Stimulated activated CD4-positive, alpha-beta T cell treated with anti-CD3 and anti-CD28 coated beads, Interleukin-1b, Interleukin-23, amount 100 ng/mL, for 4 hours (primary cell): ENCODE measurements at places on chromosomes 1 and 21.

DNA sequence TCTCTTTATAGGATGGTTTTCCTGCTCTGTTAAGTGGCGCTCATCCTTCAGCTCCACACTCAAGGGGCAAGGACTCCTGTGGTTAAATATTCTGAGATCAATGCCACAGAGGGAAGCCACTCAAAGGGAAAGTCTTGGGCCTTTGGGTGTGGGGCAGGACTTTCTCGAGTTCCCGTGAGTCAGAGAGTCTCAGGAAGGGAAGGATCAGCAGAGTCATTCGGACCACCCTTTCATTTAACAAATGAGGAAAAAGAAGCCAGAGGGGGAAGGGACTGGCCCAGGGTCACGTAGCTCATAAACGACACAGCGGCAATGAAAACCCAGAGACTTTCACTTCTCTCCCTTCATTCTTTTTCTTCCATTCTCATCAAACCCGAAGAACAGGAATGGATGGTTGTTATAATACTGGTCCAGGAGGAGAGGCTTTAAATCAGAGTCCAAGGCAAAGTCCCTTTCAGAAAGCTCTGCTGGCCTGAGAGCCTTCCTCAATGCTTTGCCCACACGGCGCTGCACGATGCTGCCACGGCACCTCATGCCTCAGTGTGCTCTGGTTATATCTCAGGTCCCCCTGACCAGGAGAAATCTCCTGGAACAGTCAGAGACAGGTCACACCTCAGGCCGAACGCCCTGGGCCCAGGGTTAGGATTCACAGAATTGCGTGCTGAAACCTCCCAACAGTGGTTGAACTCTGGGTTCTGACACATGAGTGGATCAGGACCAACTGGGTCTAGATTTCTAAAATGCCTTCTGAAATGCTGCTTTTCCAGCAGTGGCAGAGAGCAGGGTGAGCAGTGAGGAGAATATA, 65.3 kb downstream of the TENT5C start:
- DNase-seq = no peak

- no peak for DNase-seq
These were observed 54.6 kb upstream of the BOLA1 start for GRCh38 chr1:149844650-149845255.

GRCh38 chr1:227944931-227945890, 2.5 kb downstream of the WNT9A start:
- DNase-seq = no peak

GRCh38 chr1:117566556-117566955, 39.3 kb upstream of the TENT5C start:
- DNase-seq = no peak

DNA sequence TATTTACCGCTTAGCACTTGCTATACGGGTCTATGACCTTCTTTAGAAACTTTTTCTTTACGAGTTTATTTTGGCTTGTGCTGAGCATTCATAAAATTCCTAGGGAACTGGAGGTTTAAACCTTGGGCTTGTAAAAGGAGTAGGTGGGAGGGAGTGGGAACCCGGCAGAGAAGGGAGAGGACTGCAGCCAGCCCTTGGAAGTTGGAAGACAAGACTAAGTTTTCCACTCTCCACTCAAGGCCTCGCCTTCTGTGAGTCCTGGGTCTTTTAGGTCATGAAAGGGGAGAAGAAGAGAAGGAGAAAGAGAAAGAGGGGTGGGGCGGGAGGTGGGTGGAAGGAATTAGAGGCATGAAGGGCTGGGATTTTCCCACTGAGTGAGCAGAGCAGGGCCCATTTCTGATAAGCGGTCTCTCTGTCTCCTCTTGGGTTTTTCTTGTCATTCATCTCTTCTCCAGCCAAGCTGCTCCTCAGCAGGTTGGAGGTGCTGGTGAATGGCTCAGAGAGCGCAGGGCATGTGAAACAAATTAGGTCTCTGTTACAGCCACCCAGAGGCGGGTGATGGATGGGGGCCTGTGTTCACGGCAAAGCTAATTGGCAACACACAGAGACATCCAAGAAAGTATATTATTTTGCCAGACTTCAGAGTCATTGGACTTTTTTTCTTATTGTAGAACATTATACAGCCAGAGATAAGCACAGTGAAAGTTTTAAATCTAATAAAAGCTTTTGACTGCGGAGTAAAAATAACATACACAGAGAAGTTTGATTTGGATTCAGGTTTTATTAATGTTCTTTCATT, 247.3 kb downstream of the FOXD2 start:
- DNase-seq = no peak

- no peak for DNase-seq
These were observed 332.4 kb upstream of the ZP4 start for GRCh38 chr1:238223076-238223640.

- no peak for DNase-seq
These were observed 5.1 kb upstream of the LENEP start for GRCh38 chr1:154988058-154988954.

- DNase-seq = no peak
These were observed 1.8 kb downstream of the PTBP2 start for GRCh38 chr1:96723377-96723776.

- DNase-seq = no peak
These were observed 113.6 kb upstream of the IGSF21 start for GRCh38 chr1:17994046-17994445.

DNA sequence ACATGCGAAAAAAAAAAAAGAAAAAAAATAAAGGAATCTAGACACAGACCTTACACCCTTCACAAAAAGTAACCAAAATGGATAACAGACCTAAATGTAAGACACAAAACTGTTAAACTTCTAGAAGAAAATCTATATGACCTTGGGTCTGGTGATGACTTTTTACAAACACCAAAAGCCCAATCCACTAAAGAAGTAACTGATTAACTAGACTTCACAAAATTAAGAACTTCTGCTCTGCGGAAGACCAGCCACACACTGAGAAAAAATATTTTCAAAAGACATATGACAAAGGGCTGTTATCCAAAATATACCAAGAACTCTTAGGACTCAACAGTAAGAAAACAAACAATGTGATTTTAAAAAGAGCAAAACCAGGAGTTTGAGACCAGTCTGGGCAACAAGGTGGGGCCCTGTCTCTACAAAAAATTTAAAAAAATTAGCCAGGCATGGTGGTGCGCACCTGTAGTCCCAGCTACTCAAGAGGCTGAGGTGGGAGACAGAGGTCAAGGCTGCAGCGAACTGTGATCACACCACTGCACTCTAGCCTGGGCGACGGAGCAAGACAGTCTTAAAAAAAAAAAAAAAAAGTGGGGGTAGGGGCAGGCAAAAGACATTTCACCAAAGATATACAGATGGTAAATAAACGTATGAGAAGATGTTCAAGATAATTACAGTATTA, 9.8 kb downstream of the PARP1 start:
- no peak for DNase-seq

- DNase-seq = no peak
These were observed 31.4 kb downstream of the CLCA1 start for GRCh38 chr1:86499987-86500593.

DNA sequence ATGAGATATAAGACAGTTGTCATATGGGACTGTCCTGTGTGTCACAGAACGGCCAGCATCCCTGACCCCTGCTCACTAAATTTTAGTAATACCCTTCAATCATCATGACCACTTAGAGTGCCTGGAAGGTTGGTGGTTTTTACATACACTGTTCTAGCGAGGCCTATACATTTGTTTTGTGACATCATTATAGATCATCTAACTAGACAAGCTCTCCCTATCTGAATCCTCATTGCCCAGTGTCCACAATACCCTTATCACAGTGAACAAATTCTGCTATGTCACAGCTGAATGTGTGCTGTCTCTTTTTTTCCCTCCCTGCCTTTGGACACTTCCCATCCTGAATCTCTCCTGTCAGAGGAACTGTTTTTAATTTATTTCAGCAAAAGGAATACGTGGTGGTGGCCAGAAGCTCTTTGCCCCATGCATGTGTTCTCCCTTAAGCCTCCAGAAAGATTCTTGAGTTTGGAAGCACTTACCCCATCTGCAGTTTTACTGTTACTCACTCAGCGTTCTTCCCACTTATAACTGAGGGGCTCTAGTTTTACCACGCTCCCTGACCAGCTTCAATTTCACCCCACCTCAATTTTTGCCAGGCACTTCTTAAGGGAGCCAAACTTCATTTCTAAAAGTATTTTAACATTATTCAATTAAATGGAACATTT, 70.3 kb downstream of the OLFML2B start:
- no peak for DNase-seq

GRCh38 chr1:161019751-161020495, 1.0 kb downstream of the F11R start:
- DNase-seq = no peak

DNA sequence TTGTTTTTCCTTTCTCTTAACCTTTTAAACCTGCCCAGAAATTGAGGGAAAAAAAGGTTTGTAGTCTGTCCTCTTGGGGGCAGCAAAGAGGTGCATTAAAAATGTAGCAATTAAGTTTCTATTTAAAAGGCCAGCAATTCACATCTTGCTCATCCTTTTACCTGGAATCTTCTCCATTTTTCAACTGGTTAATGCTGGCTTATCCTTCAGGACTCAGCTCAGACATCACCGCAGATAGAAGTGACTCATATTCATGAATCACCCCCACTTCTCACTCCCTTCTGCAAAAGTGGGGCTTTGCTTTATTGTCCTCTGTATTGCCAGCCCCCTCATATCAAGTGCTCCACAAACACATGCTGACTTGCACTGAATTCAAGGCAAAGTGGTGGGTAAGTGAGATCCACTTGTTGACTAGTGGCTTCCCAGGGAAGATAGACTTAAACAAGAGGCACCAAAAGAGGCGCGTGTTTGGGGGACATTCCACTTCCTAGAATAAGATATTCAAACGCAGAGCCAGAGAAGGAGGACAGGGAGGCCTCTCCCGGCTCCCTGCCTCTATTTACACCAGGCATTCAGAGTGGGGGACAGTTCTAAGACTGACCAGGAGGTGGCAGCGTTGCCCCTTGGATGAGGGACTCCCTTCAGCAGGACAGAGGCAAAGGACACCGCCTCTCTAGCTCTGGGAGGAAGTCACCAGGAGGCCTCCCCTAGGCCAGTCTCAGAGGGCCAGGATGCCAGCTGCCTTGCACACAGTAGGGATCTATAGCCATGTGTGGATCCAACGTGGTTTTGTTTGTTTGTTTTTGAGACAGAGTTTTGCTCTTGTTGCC, 23.2 kb upstream of the ZNF648 start:
- DNase-seq = peak; percentile 71

GRCh38 chr1:17225140-17225539, 20.2 kb downstream of the PADI1 start:
- no peak for DNase-seq

DNA sequence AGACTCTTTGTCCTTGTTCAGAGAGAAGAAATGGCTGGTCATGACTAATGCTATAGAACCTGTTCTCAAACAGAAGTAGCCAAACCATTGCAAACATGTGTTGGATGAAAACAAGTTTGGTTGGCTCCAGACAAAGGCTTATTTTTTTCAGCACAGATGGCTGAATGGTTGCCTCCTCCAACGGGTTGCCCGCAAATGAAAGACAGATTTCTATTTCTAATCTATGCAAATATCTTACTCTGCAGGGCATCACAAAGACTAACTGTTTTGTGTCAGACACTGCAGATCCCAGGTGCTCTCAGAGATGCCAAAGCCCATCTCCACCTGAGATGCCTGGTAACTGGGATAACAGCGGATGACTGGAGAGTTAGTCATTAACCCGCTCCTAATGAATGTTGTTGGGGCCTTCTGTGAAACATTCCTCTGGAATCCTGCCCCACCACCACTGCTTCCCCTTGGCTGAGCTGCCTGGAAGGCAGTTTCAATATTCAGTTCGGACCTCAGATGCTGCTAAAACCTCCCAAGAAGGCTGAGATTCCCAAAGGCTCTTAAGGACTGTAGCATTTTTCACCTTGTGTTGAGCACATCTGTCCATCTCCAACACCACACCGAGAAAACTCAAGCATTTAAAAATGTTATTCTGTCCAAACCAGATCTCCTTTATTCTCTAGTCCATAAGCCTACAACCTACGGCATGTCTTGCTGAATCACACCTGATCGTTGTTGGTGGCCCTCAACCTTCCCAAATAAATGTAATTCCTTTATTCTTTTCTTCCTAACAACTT, 104.4 kb downstream of the PTPN14 start:
- DNase-seq = no peak

- DNase-seq = peak; percentile 10
These were observed 17.9 kb upstream of the PWP2 start for GRCh38 chr21:44089001-44089911.

DNA sequence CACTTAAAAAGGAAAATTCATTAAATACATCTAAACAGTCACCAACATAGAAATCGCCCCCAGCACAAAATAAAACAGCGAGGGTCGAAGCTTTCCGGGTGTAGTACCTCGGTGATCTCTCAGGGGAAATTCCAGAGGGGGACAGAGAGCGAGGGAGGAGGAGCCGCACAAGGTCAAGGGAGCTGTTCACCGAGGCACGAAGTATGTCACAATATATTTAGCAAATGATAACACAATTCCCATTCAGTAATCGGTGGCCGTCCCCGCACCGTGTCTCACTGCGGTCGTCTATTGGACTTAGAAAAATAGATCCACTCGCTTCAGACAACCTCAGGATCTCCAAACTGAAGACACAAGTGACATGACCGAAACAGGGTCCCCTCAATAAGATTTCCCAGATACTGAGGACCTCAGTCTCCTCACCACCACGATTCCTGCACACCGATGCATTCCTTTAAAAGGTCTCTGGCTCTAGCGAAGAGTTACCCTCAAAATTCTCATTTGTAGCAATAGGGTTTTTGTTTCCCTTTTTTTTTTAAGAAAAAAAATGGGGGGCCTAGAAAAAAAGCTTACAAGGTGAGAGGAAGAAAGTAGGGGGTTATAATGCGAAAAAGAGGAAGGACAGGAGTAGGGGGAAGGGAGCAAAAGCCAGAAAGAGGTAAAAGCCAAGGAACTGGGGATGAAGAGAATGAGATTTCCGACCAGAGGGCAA, 1.1 kb downstream of the LPGAT1 start:
- DNase-seq = no peak

DNA sequence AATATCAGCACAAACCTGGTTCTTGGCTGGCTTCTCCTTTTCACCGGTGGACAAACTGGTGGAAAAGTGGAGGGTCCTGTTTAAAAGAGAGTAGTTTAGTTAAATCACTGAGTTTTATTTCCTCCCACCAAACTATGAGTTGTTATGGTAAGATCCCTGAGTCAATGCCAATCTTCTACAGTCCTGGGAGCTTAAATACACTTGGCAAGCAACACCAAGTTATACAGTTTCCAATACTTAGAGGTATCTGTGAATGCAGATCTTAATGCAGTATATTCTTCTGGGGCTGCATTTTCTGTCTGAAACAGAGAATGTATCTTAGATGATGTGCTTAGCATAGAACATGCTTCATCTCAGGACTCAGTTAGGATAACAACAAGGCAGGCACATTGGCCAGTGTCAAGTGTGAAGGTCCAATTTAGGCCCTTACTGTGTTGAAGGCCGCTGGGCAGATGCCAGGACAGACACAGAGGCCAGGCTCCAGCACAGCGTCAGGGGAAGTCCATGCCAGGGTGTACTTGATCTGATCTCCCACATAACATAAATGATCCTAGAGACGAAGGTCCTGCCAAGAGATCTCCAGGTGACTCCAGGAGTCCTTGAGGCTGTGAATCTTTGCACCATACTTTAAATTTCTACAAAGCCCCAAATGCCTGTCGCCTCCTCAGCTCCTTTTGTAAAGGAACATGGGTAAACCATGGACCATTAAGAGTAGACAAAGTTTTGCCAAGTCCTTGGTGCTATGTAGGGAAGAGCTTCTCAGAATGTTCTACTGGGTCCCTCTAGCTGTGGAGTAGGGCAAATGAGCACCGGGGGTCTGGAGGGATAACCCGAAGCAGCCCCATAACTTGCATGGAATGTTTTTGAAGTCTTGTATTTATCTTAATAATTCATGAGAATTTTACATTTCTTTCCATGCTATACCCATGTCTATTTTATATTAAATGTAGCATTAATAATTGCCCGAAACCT, 76.8 kb downstream of the KCNJ15 start:
- DNase-seq = no peak

- DNase-seq = no peak
These were observed 104.3 kb downstream of the LACTBL1 start for GRCh38 chr1:22868331-22868730.
